ENCODE measurements at places on chromosomes 16 and 17.
A peak's percentile ranks its signal among the peaks of the same experiment; 100 is the strongest.

GRCh38 chr16:51532551-51532950 lies 381.5 kb upstream of the SALL1 start:
- no peak for DNase-seq

DNA sequence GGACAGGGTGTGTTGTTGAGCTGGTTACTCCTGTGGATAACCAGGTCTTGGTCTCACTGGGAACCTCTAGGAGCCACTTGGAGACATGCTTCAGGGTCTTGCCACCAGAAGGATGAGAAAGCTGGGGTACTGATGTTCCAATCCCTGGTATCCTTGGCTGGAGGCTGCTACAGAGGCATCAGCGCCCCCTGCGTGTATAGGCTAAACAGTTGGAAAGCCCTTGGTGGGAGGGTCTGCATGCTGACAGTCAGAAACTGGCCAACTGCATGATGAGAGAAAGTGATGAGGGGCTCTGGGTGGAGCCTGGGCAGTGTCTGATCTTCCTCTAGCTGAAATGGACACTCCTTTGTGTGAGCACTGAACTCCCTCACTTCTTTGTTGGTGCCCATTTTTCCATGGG lies 536.9 kb downstream of the XYLT1 start:
- DNase-seq, result no peak

DNA sequence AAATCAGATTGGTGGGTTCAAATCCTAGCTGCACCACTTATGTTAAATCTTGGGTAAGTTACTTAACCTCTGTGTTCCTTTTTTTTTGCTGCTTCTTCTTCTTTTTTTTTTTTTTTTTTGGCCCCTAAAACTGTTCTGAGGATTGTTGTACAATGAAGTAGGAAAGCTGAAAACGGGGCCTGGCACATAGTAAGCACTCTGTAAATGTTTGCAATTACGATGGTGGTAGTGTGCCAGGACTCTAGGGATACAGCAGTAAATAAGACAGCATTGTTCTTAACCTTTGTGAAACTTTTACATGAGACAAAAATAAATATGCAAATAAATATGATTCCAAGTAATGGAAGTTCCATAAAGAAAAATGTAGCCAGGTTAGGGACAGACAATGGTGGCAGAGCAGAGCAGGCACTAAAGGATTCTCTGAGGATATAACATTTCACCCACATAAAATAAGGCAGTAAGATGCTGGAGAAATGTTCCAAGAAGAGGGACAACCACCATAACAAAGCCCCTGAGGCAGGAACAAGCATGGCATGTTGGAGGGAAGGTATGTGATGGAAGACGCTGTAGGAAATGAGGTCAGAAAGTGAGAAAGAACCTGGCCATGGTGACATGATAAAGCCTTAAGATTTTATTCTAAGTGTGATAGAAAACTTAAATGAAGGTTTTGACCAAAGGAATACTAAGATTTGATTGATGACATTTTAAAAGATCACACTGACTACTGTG lies 127.3 kb downstream of the NLK start:
- DNase-seq, result no peak

GRCh38 chr16:10618710-10619209 lies 38.4 kb upstream of the EMP2 start:
- no peak for DNase-seq

DNA sequence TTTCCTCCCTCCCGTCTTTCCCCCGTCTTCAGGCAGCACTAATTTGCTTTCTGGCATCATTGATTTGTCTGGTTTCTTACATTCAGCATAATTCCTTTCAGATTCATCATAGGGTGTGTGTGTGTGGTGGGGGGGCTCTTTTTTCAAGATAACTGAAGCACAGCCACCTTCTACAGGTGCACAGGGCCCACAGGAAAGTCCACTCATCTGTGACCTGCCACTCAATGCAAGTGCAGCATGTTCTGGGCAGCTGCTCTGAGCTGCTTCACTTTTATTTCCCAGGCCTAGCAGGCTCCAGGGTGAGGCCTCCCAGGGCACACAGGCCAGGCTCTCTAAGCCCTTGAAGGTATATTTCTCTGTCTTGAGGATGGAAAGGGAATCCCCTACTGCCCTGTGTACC lies 35.2 kb upstream of the MYH10 start:
- DNase-seq, result no peak

DNA sequence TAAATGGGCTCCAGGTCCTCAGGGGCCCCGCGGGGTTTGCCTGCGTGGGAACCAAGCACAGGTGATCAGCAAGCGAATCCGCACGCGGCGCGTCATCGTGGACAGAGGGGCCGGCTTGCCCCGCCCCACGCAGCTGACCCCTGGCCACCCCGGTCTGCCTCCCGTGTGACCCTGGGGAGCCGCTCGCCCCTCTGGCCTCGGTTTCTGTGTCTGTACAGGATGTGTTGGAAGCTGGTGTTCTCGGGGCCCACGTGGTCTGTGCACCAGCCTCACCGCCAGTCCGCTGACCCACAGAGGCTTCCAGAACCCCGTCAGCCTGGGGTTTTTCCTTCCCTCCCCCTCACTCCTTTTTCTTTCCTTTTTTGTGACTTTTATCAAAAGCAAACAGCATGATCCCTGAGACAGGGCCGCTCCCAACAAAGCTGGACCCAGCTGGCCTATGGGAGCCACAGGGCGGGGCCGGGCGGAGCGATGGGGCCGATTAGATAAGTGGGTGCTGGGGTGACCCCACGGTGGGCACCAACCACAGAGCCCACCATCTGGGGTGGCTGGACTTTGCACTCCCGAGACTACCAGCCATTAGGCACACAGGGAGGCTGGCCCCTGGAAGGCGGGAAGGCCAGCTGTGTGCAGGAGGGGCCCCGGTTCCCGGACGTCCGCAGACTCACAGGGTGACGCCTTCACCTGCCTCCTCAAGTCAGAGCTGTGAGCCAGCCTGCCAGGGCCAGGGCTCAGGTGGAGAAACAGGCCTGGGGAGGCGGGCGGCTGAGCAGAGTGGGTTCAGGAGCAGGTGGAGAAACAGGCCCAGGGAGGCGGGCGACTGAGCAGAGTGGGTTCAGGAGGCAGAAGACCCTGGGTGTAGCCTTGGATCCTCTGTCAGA lies 56.0 kb downstream of the ZFPM1 start:
- no peak for DNase-seq

DNA sequence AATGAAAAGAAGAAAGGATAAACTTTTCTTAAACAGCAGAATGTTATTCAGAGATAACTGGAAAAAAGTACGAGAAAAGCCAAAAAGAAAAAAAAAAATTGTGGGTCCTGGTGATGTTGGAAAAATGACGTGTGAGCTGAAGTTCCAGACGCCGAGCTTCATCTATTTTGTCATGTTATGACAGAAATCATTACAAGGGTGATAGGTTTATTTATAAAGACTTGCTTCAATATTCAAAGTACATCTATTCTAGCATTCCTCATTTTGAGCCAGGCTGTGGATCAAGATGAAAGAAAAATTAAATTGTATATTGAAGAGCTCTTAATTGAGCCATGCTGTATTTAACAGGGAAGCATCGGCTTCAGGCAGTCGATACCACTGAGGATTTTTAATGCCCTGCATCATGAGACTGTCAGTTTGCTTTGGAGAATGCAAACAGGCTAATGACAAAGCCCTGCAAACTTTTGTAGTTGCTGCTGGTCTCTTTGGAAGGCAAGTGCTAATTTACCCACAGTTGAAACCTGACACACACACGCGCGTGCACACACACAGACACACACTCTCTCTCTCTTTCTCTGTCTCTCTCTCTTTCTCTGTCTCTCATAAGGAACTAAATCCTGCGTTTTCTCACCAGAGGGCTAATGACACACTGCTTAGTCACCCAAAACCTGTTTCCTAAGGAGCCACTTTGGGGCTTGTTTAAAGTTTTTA lies 110.7 kb downstream of the WWOX start:
- no peak for DNase-seq

DNA sequence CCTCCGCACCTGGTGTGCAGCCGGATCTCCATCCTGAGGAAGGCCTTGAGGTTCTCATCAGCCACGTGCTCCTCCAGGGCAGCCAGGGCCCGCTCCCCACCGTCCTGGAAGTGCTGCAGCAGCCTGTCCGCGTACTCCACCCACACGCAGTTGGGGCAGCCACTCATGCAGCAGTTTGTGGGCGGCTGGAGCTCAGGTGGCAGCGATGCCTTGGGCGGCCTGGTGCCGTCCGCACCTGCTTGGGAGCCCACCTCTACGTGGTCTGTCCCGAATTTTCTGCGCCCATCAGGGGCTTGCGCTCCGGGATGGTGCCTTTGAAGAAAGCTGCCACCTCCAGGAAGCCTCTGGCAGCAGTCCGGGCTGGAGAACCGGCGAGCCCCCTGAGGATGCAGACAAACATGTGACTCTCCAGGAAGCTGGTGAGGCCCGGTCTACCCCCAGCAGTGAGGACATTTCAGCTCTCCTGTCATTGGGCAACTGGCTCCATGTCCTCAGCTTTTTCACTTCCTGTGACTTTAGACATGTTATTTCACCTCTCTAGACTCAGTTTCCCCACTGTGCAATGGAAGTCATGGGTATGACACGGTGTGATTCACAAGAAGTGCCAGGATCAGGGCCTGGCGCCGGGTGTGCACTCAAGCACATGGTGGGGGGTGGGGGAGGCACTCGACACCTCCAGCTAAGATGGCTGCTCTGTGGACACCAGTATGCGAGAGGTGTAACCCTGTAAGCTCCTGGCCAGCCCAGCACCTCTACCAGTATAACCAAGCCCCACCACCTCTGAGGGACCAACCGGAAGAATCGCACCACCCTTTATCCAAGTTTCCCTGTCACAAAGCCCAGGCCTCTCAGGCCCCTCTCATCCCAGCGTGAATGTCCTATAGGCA lies 957 bp downstream of the OXLD1 start:
- DNase-seq, result peak; percentile 7

DNA sequence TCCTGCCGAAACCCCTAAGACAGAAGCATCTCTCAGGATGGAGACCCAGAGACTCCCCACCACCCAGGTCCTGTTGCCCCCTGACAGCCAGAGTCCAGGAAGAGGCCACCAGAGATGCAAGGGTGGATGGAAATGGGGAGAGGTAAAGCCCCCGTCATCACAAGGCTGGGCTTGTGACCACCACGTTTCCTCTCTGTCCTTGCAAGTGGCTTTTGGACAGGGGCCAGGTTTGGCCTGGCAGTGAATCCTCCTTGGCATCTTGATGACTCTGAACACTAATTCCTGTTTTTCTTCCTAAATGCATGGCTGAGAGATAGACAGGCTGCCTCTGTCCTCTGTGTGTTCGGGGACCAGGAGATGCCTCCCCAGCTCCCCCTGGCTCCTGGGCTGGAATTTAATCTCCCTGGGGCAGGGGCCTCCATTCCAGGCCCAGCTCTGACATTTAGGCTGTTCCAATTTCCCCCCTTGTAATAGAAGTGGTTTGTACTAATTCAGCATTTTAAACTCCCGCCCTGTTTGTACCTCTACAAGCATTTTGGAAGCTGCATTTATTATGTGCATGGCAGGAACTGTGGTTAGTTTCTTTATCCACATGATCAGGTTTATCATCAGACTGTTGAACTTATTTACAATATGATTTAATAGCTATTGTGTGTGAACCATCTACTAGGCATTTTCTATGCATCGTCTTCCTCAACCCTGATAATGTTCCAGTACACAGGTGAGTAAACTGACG lies 116.1 kb upstream of the IRX6 start:
- DNase-seq, result no peak

GRCh38 chr17:81454473-81454872 lies 58.1 kb downstream of the ACTG1 start:
- DNase-seq, result no peak

GRCh38 chr17:78637643-78638420 lies 60.6 kb upstream of the DNAH17 start:
- DNase-seq, result no peak

- DNase-seq, result no peak
These were observed 305.9 kb downstream of the PMP22 start for GRCh38 chr17:14959106-14959648.

GRCh38 chr16:50457423-50457822 lies 88.6 kb upstream of the BRD7 start:
- no peak for DNase-seq

DNA sequence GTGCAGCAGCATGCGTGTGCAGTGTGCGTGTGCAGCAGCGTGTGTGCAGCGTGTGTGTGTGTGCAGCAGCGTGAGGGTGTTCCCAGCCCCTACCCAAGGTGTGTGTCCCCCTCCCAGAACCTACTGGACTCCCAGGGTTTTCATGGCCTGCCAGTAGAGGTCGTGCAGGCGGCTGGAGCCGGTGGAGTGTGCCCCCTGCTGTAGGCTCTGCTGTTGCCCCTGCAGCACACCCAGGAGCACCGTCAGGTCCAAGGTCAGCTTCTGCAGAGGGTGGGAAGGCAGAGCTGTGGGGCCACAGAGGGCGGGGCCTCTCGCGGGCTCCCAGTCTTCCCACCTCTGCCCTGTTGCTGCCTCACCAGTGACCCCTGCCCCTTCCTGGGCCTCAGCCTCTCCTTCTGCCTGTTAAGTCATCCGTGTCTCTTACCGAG lies 14.9 kb downstream of the MYBBP1A start:
- DNase-seq, result no peak

DNA sequence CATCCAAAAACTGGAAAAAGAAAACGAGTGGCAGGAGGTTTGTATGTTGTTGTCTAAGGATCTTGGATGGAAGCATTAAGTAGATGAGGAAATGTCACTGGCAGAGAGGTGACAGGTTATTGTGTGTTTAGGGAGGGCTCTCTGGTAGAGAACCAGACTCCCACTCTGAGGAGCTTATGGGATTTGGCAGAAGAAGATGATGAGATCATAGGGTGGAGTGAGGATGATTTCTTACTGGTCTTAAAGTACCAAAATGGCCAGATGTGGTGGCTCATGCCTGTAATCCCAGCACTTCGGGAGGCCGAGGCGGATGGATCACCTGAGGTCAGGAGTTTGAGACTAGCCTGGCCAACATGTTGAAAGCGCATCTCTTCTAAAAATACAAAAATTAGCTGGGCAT lies 9.0 kb downstream of the WWOX start:
- DNase-seq, result no peak

GRCh38 chr16:969508-970385 lies 1.0 kb downstream of the LMF1 start:
- DNase-seq, result no peak

DNA sequence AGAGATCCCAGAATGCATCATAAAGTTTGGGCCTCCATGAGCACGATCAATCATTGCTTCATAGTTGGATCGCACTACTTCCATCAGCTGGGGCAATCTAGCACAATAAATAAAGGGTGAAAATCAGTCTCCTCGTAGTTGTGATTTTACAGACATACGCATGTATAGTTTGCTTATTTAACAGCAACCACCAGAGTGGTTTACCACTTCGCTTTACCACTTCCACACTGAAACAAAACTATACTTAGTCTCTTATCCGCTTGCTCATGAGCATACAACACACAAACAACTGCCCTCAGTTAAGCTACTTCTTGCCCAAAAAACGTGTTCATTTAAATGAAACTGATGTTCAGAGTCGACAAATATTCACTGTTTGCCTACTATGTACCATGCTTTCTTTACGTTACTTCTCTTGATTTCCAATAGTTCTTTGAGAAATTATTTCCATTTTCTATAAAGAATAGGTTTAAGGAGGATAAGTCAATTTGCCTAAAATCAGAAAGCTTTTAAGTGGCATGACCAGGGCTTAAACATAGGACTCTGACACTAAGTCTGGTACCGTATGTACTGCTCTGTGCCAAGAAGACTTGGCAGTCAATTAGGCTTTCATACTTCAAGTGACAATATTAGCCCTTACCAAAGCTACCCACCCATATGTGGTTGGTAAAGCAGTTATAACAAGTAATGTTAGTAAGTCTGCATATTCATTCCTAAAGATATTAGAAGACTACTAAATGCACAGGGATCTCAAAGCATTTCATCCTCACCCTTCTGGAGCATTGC lies 22.0 kb downstream of the SETD6 start:
- DNase-seq, result no peak

- no peak for DNase-seq
These were observed 185.9 kb downstream of the CCDC182 start for GRCh38 chr17:57559226-57559625.

GRCh38 chr17:57327176-57327970 lies 71.0 kb downstream of the MSI2 start:
- no peak for DNase-seq

- DNase-seq, result no peak
These were observed 68.0 kb downstream of the AKAP1 start for GRCh38 chr17:57152967-57153528.
